ENCODE measurements at places on chromosomes 2 and 18. TPM values are rescaled to one million over a fixed set of nuclear protein-coding genes. Genes with fewer than 3 reads are reported as not detected.

GRCh38 chr2:205500065-205500464 lies 182.2 kb upstream of the NRP2 start:
- H3K27me3 ChIP-seq, result no peaks in the 10 kb centered on the region
- H3K27ac ChIP-seq, result no peak overlapping the region
- no peaks in the 10 kb centered on the region for H3K4me1 ChIP-seq
- no peaks in the 10 kb centered on the region for H3K36me3 ChIP-seq
- no peak overlapping the region for H3K4me3 ChIP-seq

GRCh38 chr18:61992285-61992684 lies 99.5 kb upstream of the RNF152 start:
- no peaks in the 10 kb centered on the region for H3K36me3 ChIP-seq
- H3K4me1 ChIP-seq, result no peaks in the 10 kb centered on the region
- H3K27me3 ChIP-seq, result no peaks in the 10 kb centered on the region
- DNase-seq, result no peak

GRCh38 chr2:238863749-238864206 lies 15.9 kb downstream of the TWIST2 start:
- H3K27me3 ChIP-seq, result peaks cover 4% of the 10 kb centered on the region
- H3K4me1 ChIP-seq, result no peaks in the 10 kb centered on the region

- DNase-seq, result no peak
- H3K27me3 ChIP-seq, result no peaks in the 10 kb centered on the region
- no peaks in the 10 kb centered on the region for H3K36me3 ChIP-seq
- H3K4me3 ChIP-seq, result no peak overlapping the region
- H3K27ac ChIP-seq, result no peak overlapping the region
Observed at GRCh38 chr2:236743039-236743920, 173.7 kb downstream of the ACKR3 start.

DNA sequence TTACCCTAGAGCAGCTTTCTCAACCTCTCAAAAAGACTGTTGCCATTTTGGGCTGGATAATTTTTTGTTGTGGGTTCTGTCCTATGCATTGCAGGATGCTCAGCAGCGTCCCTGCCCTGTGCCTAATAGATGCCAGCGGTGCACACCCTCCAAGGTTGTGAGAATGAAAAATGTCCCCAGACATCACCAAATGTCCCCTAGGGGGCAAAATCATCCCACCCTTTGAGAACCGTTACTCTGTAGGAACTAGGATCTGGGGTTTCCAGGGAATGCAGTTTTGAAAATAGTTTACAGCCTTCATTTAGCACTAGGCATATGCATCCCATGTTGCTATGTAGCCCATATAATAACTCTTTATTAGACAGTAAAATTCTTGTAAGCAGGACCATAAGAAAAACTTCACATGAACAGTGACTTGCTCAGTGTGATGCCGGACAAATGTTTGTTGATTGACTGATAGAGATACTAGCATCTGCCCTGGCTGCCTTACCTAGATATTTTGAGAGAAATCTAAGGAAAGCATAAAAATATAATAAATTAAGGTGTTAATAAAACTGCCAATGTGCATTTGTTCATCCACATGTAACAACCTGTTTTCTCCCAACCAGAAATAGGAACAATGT lies 79.2 kb upstream of the EPC2 start:
- no peaks in the 10 kb centered on the region for H3K36me3 ChIP-seq
- H3K27me3 ChIP-seq, result no peaks in the 10 kb centered on the region
- peaks cover 19% of the 10 kb centered on the region for H3K4me1 ChIP-seq
- H3K4me3 ChIP-seq, result no peak overlapping the region
- DNase-seq, result no peak

DNA sequence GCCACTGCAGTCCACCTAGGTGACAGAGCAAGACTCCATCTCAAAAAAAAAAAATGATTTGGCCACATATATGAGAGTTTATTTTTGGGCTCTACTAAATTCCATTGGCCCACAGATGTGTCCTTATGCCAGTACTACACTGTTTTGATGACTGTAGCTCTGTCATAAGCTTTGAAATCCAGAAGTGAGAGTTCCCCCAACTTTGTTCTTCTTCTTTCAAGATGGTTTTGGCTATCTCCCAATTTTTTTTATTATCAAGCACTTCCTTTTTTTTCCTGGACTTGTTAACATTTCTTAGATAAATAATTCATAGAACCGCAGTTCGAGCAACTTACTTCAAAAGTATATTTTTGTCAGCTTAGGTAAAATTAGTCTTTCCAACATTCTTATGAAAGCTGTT lies 96.9 kb downstream of the TSHZ1 start:
- no peak overlapping the region for H3K27ac ChIP-seq
- H3K4me3 ChIP-seq, result no peak overlapping the region
- H3K4me1 ChIP-seq, result no peaks in the 10 kb centered on the region
- DNase-seq, result no peak
- no peaks in the 10 kb centered on the region for H3K36me3 ChIP-seq

- H3K4me3 ChIP-seq, result peak overlapping the region; percentile 71
- H3K4me1 ChIP-seq, result peaks cover 23% of the 10 kb centered on the region
- DNase-seq, result peak; percentile 20
- peaks cover 11% of the 10 kb centered on the region for H3K36me3 ChIP-seq
- no peaks in the 10 kb centered on the region for H3K27me3 ChIP-seq
Observed at GRCh38 chr18:2905854-2906703, 59.3 kb downstream of the EMILIN2 start.

DNA sequence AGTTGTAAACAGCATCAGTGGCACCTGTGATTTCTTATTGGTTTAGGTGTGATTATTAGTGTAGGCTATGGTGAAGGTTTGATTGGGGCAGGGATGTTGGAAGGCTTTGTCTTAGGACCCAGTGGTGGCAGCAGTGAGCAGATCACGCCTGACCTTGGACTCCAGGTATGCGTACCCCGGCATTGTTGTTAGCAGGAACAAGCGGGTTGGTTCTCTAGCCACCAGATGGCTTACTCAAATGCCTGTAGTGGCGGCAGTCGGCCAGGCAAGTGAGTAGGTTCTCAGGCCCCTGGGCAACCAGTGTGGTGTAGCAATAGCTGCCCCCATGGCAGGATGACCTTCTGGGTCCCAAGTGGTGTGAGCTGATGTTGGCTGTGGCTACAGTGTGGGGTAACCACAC lies 558.3 kb downstream of the KCNJ3 start:
- no peaks in the 10 kb centered on the region for H3K36me3 ChIP-seq
- no peak overlapping the region for H3K27ac ChIP-seq
- no peak for DNase-seq
- no peaks in the 10 kb centered on the region for H3K27me3 ChIP-seq
- H3K4me3 ChIP-seq, result no peak overlapping the region

- H3K27me3 ChIP-seq, result no peaks in the 10 kb centered on the region
- H3K4me3 ChIP-seq, result peak overlapping the region; percentile 66
- H3K4me1 ChIP-seq, result peaks cover 18% of the 10 kb centered on the region
- peak; percentile 45 for DNase-seq
- peak overlapping the region; percentile 65 for H3K27ac ChIP-seq
Observed at GRCh38 chr2:160492401-160493226, 993 bp downstream of the RBMS1 start.

- no peak overlapping the region for H3K27ac ChIP-seq
- no peak for DNase-seq
- H3K4me3 ChIP-seq, result no peak overlapping the region
- H3K27me3 ChIP-seq, result no peaks in the 10 kb centered on the region
Observed at GRCh38 chr2:3666613-3666975, 8.6 kb downstream of the ALLC start.

DNA sequence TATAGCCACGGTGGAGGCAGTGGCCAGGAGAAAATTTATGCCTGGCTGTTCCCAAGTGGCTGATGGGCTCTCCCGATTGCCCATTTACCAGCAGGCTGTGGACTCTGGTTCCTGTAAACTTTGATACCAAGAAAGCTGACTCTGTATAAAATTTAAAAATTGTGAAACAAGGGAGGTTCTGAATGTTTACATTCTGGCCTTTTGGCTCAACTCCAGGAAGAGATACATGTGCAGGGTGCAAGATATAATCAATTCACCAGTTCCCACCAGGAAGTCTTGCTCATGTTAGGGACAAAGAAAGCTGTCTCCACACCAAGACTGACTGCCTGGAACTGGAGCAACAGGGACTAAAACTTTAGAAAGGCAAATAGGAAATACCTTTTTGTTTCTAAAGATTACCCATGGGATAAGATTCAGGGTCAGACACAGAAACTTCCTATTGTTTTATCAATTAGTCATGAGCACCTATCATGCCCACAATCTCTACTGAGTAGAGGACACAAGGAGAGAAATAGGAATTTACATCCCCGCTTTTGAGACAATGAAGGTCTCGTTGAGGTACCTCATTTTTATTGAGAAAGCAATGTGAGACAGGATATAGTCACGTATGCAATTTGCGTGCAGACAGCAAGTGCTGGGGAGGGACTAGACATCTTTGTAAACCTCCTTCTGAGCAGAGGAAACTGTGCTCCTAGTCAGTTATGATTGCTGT lies 123.5 kb downstream of the LIPG start:
- no peaks in the 10 kb centered on the region for H3K36me3 ChIP-seq
- no peaks in the 10 kb centered on the region for H3K4me1 ChIP-seq
- no peak for DNase-seq
- H3K4me3 ChIP-seq, result no peak overlapping the region
- no peaks in the 10 kb centered on the region for H3K27me3 ChIP-seq

- H3K36me3 ChIP-seq, result no peaks in the 10 kb centered on the region
- no peak overlapping the region for H3K27ac ChIP-seq
- H3K4me1 ChIP-seq, result no peaks in the 10 kb centered on the region
- DNase-seq, result no peak
Observed at GRCh38 chr2:102592601-102593000, 26.8 kb upstream of the SLC9A2 start.

- peaks cover 2% of the 10 kb centered on the region for H3K36me3 ChIP-seq
- peak overlapping the region; percentile 42 for H3K27ac ChIP-seq
- no peak for DNase-seq
- H3K4me1 ChIP-seq, result peaks cover 12% of the 10 kb centered on the region
Observed at GRCh38 chr2:45567288-45567963, 43.6 kb downstream of the SRBD1 start.

DNA sequence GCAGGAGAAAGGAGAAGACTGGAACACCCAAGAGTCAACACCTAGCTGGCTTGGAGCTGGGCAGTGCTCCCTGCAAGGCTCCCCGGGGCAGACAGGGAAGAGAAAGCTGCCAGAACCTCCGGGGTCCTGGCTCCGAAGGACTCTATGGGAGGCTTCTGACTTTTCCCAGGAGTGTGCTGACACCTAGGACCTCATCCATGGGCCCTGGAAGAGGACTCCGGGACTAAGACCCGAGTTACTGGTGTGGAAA lies 37.8 kb upstream of the ATP6V1B1 start:
- peaks cover 71% of the 10 kb centered on the region for H3K27me3 ChIP-seq
- no peak overlapping the region for H3K27ac ChIP-seq
- H3K36me3 ChIP-seq, result no peaks in the 10 kb centered on the region
- H3K4me1 ChIP-seq, result peaks cover 25% of the 10 kb centered on the region

- no peak for DNase-seq
- H3K4me1 ChIP-seq, result peaks cover 16% of the 10 kb centered on the region
- no peak overlapping the region for H3K27ac ChIP-seq
- no peaks in the 10 kb centered on the region for H3K27me3 ChIP-seq
- H3K36me3 ChIP-seq, result no peaks in the 10 kb centered on the region
Observed at GRCh38 chr2:64698668-64699444, 45.1 kb upstream of the SERTAD2 start.

- no peak overlapping the region for H3K4me3 ChIP-seq
- H3K27ac ChIP-seq, result no peak overlapping the region
- peak; percentile 42 for DNase-seq
- H3K4me1 ChIP-seq, result no peaks in the 10 kb centered on the region
- no peaks in the 10 kb centered on the region for H3K36me3 ChIP-seq
Observed at GRCh38 chr2:26144953-26145680, 27.8 kb upstream of the GAREM2 start.

DNA sequence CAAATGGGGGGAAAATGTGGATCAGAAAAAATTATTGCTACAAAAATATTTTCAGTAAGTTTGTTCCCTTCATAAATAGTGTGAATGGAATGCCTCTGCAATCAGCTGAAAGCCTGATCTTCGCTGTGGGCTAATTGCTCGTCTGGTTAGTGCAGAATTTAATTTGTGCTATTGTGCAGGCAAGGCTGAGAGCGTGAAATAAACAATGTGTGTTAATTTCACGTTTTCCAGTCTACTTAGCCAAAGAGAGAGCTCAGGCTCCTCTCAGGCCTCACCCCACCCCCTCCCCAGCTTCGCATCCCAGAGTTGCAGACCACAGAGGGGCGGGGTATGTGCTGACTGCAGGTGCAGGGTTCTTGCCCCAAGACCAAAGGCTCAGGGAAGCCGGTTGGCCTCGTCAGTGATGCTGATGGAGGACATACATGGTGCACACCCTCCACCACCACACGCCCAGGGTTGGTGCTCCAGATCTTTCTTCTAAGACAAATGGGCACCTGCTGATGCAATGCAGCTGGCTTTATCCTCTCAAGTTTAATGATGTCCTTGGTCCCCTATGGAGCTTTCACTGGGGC lies 302.6 kb upstream of the SLC14A2 start:
- no peak overlapping the region for H3K4me3 ChIP-seq
- no peaks in the 10 kb centered on the region for H3K4me1 ChIP-seq
- H3K36me3 ChIP-seq, result no peaks in the 10 kb centered on the region
- DNase-seq, result no peak
- H3K27ac ChIP-seq, result no peak overlapping the region
- no peaks in the 10 kb centered on the region for H3K27me3 ChIP-seq

DNA sequence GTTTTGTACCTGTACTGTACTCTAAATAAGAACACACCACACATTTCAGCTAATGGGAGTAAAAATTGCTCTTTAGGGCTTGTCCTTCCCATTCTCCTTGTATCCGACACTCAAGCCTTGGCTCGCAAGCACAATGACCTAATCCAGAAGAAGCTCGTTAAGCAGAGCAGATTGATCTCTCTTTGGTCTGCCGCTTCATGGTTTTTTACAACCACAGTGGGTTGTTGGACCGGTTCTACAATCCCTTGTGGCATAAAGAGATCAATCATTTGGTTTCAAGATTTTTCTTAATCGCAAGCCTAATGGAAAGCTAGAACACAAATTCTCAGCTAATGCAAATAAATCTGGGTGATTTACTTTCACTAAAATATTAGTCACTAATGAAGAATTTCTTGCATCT lies 662.1 kb downstream of the LRP1B start:
- no peaks in the 10 kb centered on the region for H3K27me3 ChIP-seq
- H3K27ac ChIP-seq, result no peak overlapping the region
- DNase-seq, result no peak
- H3K36me3 ChIP-seq, result no peaks in the 10 kb centered on the region
- no peak overlapping the region for H3K4me3 ChIP-seq

DNA sequence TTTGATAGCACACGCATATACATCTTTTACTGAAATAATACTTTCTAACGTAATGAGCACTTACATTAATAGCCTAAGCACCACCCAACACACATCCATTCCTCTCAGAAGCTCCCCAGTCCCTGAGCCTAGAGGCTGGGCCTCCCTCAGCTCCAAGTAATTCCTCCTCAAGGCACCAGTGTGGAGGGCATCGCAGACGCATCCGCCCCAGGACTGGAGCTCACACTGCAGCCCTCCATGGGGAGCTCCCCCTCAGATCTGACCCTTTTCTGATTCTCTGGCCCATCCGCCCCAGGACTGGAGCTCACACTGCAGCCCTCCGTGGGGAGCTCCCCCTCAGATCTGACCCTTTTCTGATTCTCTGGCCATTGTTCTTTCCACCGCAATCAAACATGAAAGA lies 60.4 kb upstream of the SNTG2 start:
- DNase-seq, result no peak
- no peaks in the 10 kb centered on the region for H3K27me3 ChIP-seq
- H3K36me3 ChIP-seq, result no peaks in the 10 kb centered on the region
- H3K27ac ChIP-seq, result no peak overlapping the region
- H3K4me3 ChIP-seq, result no peak overlapping the region
- H3K4me1 ChIP-seq, result peaks cover 4% of the 10 kb centered on the region

GRCh38 chr2:240389302-240389805 lies 46.1 kb upstream of the GPC1 start:
- H3K27me3 ChIP-seq, result no peaks in the 10 kb centered on the region
- no peaks in the 10 kb centered on the region for H3K36me3 ChIP-seq
- H3K4me3 ChIP-seq, result no peak overlapping the region
- H3K4me1 ChIP-seq, result peaks cover 15% of the 10 kb centered on the region
- DNase-seq, result no peak
- no peak overlapping the region for H3K27ac ChIP-seq

MC5R gene
- total RNA-seq, result not detected

SRD5A2 gene
- total RNA-seq, result not detected

AP1S3 gene
- total RNA-seq, result 0.71 TPM

GAREM2 gene
- total RNA-seq, result 7.3 TPM

CFC1B gene
- total RNA-seq, result not detected

Measured in CD4-positive, alpha-beta T cell (primary cell).